ENCODE measurements at places on chromosomes 5 and 9.
A peak's percentile ranks its signal among the peaks of the same experiment; 100 is the strongest.

- ATAC-seq: no peak
Measured at GRCh38 chr5:101018299-101018698, 115.2 kb upstream of the ST8SIA4 start.

DNA sequence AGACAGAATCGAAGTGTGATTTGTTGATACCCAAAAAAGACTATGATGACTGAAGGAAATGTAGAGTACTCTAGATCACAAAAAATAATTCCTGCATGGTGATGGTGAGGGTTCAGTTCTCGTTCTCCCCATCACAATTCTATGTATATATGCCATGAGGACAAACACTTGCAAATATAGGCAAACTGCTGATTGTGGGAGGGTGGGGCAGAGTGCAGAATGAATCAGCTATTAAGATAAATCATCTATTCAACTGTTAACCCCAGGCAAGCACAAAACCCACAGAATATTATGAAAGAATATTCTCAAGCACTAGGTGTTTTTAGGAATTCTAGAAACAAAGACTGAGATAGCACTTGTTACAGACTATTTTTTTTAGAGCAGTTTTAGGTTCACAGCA is 13.9 kb upstream of the UBLCP1 start:
- no peak for ATAC-seq

DNA sequence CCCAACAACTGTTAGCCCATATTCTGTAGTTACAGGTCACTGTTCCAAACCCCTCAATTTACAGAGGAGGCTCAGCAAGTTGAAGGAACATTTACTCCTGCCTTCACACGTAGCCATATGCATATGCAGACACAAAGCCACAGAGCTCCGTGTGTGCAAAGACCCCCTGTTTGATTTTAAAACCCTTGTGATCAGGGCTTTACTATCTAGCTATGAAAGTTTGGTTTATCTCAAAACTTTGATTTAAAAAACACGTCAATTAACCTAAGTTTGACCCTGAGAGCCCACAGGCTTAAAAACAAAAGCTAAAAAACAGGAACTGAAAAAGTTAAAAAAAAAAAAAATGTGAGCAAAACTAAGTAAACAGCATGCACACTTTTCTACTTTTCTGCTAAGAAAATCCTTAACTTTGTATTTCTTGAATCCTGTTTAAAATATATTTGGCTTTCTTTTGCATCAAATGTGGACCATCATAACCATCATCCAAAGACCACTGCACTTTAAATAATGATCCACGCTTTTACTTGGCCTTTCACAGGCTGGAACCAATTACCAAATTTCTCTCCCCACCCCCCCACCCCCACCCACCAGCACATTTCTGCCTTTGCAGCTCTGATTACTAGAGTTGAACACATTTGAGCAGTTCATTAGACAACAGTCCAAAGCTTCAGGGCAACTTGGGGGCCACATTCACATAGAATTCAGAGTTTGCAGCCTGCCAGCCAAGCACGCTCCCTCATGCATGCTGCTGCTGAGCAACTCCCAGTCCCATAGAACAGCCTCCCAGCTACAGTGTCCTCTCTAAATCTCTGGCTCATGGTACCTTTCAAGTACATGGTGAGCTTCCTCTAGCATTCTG is 128.8 kb upstream of the MAP3K1 start:
- peak; percentile 85 for ATAC-seq

- peak; percentile 8 for ATAC-seq
Measured at GRCh38 chr5:72121780-72122445, 14.6 kb downstream of the MAP1B start.

GRCh38 chr9:26057050-26057449 is 378.8 kb upstream of the TUSC1 start:
- no peak for ATAC-seq

DNA sequence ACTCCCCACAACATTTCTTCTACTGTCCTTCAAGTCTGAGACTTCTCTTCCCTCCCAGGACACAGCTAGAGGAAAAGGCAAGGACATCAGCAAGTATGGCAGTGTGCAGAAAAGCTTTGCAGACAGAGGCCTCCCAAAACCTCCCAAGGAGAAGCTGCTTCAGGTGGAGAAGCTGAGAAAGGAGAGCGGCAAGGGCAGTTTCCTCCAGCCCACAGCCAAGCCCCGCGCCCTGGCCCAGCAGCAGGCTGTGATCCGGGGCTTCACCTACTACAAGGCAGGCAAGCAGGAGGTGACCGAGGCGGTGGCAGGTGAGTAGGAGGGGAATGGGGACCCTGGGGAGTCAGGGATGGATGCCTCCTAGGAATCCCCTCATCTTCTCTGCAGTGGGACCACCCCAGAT is 24.4 kb downstream of the OLFML2A start:
- no peak for ATAC-seq

GRCh38 chr5:137075163-137075970 is 423.8 kb downstream of the SPOCK1 start:
- no peak for ATAC-seq

DNA sequence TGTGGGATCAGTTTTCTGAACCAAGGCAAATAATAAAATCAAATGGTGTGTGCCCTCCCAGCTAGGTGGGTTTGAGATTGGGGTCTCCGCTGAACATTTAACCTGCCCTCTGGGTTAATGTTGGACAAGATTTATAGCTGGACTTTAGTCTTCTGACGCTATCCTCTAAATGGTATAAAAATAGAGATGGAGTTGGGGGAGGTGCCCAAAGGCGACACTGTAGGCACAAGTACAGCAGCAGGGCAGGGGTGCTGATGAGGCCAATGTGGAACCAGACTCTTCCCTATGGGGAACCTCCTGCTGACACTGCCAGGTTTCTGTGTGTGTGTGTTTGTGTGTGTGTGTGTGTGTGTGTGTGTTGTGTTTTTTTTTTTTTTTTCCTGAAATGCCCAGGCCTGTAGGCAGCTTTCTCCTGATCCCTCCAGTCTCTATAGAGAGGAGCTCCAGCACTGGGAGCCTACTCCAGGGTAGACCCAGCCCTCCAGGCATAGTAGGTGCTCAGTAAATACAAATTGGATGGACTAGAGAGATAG is 37.9 kb downstream of the PCDH1 start:
- ATAC-seq: no peak

DNA sequence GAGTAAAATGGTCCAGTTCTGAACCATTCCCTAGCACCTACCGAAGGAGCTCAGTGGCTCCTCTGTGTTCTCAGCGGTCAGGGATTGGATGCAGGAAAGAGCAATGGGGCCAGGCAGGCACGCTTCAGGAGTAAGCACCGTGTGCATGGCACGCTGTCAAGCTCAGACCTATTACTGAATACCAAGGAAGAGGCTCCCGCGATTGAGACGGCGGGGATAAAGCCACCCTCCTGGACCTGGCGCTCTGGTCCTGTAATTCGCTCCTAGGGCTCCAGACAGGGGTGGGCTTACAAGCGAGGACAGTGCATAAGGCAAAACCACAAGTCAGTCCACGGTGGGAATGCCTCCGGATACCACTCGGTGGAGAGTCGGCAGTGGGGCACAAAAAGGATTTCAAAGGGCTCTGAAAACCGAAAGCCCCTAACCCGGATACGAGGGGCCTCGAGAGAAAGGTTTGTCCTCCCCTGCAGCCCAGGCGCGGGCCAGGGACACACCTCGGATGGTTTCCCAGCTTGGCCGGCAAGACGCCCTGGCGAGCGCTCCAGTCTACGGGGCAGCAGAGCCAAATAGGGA is 988 bp downstream of the OXCT1 start:
- ATAC-seq: no peak

DNA sequence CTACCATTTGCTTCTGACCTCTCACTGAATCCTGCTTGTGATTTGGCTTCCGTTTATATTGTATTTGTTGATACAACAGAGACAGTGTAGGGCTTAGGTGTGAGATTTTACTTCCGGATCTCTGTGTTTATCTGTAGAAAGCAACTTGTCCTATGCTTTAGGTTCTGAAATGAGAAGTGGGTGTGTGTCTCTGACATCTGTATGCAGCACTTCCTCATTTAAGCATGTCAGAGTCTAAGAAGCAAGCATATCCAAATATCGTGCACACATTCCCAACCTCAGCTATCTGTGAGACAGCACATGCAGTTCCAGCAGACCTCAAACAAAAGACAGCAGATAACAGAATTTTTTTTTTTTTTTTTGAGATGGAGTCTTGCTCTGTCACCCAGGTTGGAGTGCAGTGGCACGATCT is 16.3 kb downstream of the KLF9 start:
- ATAC-seq: peak; percentile 98

DNA sequence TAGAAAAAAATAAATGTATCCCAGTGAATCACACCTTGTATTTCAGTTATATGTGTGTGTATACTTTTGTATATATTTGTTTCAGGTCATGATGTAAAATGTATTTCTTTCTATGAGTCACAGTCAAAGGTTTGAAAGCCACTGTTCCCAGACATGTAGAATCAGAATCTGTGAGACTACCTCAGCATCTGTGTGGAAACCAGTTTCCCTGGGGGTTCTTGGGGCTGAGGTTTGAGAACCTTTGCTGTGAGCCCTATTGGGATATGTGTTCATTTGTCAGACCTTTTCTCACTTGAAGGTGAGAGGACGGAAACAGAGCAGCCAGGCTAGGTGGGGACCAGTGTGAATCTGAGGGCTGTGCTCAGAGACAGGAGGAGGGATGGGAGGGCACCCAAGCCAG is 78.7 kb upstream of the SAP30L start:
- no peak for ATAC-seq

DNA sequence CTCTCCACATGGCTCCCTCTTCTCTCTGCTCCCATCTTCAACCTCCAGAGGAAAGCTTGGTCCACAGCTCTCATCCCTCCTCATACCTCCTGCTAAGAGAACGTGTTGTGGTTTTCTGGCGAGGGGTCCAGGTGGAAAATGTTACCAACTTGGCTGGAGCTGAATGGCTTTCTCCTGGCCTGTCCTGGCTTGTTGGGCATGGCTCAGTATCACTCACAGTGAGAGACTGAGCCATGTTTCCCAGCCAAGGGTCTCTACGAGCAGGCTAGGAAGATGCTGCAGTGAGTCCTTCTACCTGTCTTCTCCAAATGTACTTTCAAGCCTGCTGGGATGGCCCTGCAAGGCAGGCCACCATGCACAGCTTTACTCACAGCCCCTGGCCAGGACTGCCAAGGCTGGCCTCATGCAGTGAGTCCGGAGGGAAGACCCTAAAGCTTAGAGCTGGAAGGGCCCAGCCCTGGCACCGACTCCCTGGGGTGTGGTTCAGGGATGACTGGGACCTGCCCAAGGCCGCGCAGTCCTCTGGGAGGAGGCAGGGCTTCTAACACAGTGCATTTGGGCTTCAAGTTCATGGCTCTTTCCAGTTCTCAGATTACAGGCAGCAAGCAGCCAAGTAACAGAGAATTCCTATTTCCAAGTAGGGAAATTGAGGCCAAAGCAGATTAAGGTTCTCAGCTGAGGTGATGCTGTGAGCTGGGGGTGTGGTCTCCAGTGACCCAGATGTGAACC is 59.5 kb downstream of the COL27A1 start:
- ATAC-seq: no peak

- no peak for ATAC-seq
Measured at GRCh38 chr5:170310256-170310926, 12.8 kb upstream of the LCP2 start.

- ATAC-seq: peak; percentile 25
Measured at GRCh38 chr9:129671519-129671918, 6.1 kb downstream of the PRRX2 start.

DNA sequence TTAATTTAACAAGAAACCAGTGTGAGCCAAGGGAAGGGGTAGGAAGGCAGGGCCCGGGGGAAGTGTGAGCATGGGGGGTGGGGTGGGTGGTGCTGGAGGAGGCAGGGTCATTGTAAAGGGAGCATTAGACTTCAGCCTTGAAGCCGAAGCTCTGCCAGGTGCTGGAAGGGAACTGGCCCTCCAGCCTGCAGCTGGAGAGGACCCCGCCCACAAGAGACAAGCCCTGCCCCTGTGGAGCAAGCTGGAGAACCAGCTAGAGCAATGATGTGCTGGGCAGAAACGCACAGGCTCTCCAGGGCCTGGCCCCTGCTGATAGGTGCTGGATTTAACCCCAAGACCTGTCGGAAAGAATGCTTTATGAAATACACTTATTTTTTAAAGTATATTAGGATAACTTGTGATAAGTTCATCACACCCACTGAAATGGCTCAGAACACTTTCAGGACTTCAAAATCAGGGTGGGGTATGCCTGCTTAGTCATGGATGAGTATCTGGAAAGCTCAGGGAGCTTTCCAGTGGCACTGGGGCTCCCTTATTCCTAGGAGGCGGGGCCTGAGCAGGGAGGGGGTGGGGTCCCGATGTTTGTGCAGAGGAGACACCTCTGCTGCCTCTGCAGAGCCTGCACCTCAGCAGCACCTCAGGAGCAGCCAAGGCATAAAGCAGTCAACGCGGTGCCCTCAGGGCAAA is 27.1 kb downstream of the UBE2QL1 start:
- ATAC-seq: no peak

DNA sequence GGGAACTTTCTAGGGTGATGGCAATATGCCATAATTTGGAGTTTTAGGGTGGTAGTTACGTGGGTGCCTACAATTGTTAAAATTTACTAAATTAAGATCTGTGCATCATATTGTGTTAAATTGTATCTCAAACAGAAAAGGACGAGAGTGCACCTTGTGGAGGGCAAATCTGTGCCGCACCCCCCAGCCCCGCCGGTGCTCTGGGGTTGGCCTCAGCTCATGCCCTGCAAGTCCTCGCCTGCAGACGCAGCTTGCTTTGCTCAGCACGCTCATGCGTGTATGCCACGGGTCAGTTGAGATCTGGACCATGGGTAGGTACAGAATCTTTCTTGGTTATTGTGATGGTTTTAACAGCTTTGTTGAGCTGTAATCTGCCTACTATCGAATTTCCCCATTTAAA is 33.7 kb upstream of the FCN1 start:
- no peak for ATAC-seq

DNA sequence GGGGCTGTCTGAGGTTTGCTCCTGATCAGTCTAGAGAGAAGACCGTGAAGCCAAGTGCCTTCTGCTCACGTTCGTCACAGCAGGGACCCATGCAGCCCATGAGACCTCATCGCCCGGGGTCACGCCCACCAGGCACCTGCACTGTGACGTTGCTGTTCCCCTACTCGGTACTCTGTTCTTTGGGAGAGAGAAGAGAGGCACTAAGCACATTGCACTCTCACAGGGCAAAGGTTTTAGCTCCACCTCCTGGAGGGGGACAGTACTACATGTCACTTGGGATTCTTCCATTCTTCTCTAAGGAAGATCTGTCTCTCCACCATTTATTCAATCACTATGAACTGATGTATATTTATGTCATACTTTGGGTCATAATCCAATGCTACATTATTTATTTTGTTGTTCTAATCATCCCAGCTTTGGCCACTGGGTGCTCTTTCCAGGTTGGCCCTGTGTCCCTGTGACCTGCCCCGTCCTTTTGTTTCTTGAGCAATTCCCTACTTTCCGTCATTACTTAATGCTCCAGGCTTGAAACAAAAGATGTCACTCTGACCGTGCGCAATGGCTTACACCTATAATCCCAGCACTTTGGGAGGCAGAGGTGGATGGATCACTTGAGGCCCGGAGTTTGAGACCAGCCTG is 31.4 kb upstream of the BRD3 start:
- peak; percentile 79 for ATAC-seq

GRCh38 chr5:1119312-1119831 is 7.5 kb upstream of the SLC12A7 start:
- ATAC-seq: no peak

- ATAC-seq: no peak
Measured at GRCh38 chr5:172586125-172587060, 54.7 kb upstream of the NEURL1B start.
